Kidney (tissue), 22 donors: ENCODE measurements at places on chromosomes 12 and 14.

- DNase-seq: no peak
Measured at GRCh38 chr12:117046011-117046369, 53.2 kb downstream of the TESC start.

GRCh38 chr12:26870491-26871419 is 37.8 kb upstream of the ITPR2 start:
- DNase-seq: no peak

DNA sequence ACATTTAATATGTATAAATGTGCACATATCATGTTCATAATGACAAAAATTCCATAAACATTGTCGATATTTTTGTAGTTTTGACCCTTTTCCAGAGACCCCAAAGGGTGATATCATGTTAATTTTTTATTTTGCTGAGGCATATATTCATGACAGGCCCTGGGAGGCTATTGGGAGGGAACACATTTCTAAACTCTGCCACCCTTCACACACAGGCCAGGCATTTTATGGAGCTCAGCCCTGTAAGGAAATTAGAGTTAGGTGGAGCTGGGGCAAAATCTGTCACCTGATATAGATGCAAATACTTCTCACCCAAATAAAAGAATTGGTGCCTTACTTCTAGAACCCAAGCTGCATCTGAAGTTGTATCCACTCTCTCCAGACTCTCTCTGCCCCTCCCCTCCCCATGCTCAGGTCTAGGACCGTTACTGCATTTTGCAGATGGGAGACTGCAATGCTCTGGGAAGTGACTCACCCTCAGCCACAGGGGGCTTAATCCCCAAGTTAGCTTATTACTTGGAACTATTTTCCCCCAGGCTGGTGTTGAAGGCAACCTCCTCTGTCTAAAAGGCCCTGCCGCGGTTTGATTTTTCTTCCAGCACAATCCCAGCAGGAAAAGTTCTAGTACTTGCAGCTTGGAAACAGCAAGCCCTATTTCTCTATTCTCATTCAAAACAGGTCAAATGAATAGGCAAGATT is 238.9 kb downstream of the EMP1 start:
- DNase-seq: no peak

DNA sequence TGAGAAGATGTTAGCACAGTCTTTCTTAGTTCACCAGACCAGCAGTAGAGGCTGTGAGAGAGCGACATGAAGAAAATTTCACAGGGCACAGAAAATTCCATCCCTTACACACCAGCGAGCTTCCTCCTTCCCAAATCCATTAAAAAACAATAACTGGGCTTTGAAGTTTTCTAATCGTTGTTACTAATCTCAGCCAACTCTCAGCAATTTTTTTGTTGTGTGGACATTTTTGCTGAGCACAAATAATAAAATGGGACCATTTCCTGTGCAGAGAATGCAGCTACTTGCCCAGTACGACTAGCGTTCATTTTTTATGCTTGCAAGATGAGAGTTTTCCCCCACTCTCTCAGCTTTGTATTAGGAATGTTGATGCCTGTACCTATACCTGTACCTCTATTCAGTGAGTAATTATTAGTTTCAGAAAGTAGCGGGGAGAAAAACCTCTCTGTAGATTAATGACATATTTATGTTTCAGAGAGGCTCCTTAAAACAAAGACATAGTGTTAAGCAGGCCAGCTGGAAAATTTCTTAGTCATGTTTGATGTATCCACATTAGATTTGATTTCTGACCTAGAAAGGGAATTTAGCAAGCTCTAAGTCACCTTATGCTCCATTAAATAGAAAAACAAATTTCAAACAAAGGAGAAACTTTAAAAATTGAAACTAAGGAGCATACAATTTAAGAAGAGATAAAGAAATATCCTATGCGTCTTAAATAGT is 146.5 kb downstream of the SRGAP1 start:
- DNase-seq: no peak

DNA sequence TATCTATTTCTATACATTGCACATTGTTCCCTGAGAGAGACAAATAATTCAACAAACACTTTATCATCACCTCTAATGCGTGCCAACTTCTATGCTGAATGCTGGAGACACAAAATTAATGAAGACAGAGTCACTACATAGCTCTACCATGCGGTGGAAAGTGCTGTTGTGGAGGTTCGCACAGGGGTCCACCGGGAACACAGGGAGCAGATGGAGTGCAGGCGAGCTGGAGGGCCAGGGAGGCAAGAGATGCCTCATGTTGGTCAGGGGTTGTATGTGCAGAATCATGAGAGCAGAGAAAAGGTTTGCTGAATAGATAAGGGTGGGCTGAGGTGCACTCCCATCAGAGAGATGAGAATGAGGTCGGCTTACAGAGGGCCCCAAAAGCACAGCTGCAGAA is 25.2 kb downstream of the FAM234B start:
- DNase-seq: no peak

DNA sequence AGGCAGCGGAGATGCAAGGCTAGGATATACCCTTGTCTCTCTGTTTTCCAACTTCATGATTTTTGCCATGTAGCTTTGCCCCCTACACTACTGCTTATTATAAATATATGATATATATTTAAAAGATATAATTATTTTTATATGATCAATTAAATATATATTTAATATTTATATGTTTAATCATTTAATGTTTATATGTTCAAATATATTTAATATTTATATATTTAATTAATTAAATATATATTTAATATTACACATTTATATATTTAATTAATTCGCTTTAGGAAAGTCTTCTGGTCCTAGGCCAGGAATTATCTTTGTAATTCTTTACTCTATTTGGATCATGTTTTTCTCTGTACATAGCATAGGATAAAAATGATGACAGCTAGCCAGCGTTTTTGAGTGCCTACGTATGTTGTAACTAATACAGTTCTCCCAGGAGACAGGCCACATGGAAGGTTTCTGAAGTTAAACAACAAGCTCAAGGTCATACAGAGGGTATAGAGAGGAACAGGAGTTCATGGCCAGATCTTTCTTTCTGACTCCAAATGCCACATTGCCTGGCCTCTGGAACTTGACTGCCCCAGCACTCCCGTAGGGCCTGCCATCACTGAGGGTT is 192.5 kb downstream of the KCNA5 start:
- DNase-seq: no peak

GRCh38 chr14:100051543-100051942 is 13.7 kb upstream of the EVL start:
- no peak for DNase-seq

- DNase-seq: no peak
Measured at GRCh38 chr12:109626378-109627115, 53.0 kb downstream of the MVK start.

- no peak for DNase-seq
Measured at GRCh38 chr14:51206462-51206861, 33.6 kb upstream of the TMX1 start.

DNA sequence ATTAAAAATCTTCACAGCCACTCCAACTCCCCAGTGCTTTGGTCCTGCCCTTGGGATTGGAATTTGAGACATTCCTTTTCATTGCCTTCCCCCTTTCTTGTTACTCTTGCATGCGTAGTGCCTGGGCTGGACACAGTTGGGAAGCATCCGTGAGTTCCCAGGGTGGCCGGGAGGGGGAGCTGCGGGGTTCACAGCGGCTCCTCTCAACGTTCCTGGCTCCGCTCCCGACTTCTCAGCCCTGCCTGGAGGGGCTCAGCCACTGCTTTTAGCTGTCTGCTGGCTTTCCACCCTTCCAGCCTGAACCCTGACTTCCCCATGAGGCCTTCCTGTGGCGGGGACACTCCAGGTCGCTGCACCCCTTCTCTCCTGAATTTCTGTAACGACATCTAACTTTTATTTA is 3.2 kb downstream of the TEX52 start:
- peak; percentile 92 for DNase-seq

GRCh38 chr12:127885954-127886750 is 380.8 kb upstream of the TMEM132C start:
- DNase-seq: no peak

DNA sequence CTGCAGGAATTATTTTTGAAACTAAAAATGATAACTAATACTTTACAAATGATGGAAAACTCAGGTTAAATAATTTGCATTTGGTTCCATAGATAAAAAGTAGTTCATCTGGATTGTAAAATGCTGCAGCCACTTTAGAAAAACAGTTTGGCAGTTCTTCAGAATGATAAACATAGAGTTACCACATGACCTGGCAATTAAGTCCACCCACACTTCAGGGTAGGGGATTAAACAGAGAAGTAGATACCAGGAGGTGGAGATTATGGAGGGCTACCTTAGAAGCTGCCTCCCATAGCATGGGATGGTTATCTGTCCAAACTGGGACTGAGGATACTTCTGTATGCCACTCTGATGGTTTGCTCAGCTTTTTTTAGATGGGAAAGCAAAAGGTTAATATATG is 22.2 kb downstream of the ARF6 start:
- DNase-seq: no peak

GRCh38 chr12:50401500-50402081 is 906 bp downstream of the LARP4 start:
- no peak for DNase-seq

DNA sequence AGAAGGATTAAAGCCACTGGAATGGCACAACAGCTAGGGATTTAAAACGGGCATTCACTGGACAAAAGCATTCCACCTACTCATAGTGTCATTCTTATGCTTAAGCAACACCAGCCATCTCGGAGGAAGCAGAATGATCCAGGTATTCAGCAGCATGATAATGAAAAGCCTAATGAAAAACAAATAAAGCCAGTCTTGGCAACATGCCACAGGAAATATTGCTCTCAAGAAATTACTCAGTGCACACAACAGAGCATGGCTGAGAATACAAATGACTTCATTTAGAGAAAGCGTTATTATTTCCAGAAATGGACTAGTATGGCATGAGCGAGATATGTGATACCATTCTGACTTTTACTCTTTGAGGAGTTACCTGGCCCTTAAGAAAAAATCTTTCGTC is 442.2 kb downstream of the APAF1 start:
- DNase-seq: no peak

DNA sequence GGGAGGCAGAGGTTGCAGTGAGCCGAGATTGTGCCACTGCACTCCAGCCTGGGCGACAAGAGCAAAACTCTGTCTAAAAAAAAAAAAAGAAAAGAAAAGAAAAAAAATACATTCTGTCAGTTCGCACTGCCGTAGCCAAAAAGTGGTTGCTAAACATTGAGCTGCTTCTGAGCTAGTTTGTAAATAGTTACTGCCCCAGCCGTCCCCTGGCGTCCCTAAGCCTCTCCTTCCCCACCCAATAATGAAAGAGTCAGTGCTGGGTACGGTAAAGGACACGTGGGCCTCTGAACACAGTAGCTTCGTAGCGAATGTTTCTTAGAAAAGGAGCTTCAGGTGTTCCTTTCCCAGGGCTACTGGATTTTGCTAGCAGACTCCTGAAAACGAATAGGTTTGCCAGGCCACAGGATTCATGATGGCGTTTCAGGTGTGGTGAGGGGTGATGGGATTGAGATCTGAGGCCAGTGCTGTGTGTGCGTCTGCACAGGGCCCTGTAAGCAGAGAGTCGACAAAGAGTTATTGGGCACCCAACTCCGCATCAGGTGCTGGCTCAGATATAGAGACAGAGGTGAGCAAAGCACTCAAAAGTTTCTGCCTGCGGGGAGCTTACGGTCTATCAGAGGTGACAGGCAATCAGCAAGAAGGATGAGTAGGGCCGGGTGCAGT is 94.1 kb downstream of the LGMN start:
- no peak for DNase-seq

GRCh38 chr14:85437148-85437547 is 92.8 kb upstream of the FLRT2 start:
- DNase-seq: no peak

DNA sequence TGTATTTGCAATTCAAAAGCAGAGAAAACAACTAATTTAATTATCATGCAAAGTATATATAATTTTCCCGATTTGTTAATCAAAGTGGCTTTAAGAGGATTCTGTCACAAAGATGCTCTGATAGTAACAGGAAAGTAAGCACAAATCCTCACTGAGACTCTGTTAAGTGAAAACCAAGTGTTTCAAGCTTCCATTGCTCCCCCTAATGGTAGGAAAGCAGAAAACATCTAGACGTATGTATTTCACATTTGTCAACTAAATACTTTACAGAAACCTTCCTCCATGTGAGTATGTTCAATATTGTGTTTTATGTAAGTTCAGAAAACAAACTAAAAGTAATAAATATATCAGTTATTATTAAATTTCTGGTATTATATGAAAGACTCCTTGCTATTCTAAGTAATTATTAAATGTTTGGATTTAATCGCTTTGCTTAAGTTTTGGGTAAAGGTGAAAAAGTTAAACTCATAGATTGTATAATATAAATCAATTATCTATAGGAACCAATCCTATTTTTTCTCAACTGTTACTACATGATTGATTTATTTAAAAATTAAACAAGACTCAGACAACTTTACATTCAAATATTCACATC is 1.5 kb upstream of the NTS start:
- peak; percentile 71 for DNase-seq

DNA sequence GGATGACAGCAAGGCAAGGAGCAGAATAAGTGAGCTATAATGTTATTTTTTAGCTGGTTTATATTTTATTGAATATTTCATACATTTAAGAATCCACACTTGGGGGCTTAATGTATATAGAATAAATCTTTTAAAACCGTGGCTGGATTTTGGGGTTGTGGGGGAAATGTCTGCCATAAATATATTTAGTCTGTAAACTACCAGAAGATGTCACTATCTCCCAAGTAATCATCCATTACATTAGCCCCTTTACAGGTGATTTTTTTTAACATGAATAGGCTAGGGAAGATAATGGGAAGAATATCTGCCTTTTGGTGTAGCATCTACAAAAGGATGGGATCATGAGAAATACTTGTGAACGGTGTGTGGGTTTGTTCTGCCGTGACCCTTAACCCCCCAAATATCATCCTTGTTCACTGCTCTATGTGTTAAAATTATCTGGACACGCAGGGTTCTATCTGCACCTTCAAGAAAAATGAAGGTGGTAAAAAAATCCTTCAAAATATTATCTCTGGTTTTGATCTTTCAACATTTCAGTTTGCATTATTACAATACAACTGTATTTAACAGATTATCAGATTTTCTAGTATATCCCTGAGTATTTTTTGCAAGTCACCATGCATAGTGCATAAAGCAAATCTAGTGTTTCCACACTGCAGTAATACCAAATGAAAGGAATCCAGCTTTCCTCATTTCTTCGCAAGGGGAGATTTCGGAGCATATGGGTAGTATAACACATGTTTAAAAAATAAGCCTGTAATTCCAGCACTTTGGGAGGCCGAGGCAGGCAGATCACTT is 8.0 kb upstream of the SLC17A8 start:
- DNase-seq: peak; percentile 52

DNA sequence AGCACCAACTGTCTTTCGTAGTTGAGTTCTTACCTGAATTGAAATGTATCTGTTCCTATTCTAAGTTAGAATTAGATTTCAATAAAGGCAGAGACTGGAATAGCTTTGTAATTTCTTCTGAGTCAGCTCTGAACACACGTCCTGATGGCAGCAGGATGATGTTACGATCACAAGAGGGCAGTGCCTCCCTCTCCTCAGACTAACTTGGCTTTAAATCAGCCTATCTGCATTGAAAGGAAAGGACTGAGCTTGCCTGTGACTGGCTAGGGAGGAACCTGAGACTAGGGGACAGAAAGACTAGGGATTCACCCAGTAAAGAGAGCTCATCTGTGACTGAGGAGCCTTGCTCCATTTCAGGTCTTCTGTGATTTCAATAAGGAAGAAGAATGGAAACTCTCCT is 323.7 kb upstream of the OR4E1 start:
- DNase-seq: no peak

- DNase-seq: no peak
Measured at GRCh38 chr12:78060186-78060585, 229.5 kb downstream of the NAV3 start.
